Renal cortical epithelial cell (primary cell): ENCODE measurements at places on chromosomes 11 and 22. TPM values are rescaled to one million over a fixed set of nuclear protein-coding genes. Genes with fewer than 3 reads are reported as not detected.

DNA sequence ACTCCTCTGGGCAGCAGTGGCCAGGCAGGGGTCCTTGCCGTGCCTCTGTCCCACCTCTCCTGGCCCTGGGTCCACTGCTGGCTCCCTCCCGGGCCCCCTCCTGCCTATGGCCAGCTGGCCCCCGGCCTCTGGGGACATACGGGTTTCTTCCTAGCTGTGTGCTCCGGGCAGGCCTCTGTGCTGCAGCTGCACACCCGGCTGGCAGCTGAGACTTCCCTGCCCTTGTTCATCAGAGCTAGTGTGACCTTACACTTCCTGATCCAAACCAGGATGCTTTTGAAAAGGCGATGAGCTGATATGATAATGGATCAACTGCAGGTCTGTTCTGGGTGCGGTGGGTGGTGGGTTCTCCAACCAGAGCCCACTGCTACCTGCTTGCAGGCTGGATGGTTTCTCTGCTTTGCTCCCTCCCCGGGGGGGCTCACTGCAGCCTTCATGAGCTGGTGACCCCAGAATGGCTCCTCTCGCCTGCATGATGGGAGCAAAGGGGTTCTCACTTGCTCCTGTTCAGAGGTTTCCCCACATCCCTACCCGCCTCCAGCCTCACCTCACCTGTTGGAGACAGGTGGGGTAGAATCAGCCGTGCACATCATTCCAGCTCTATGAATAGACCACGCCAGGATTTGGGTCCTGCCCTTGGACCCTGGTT, 13.3 kb downstream of the B3GAT1 start:
- DNase-seq, result no peak

Gene KRTAP5-7
- total RNA-seq, result not detected in 2 replicates

DNA sequence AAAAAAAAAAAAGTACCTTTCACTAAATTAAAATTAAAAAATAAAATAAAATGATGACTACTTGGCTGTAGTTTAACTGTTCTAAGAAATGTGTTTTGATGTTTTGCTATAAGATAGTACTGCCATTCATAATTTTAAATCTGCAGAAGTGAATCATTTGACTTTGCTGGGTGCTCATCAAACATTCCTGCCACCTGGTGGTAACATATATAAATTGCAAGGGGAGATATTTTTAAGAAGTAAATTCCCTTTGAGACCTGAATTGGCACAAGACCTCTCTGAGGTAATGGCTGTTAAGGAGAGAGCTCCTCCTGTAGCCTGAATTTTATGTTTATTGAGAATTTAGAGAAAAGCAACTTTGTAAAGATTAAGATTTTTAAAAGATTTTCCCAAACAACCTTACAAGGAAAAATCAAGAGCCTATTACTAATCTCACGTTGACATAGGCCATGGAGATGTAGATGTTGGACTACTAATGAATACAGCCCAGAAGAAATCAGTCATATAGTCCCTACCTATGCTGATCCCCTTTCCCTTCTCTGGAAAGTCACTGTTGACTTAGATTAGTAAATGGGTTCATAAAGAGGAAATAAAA, 11.9 kb upstream of the NARS2 start:
- DNase-seq, result no peak

DNA sequence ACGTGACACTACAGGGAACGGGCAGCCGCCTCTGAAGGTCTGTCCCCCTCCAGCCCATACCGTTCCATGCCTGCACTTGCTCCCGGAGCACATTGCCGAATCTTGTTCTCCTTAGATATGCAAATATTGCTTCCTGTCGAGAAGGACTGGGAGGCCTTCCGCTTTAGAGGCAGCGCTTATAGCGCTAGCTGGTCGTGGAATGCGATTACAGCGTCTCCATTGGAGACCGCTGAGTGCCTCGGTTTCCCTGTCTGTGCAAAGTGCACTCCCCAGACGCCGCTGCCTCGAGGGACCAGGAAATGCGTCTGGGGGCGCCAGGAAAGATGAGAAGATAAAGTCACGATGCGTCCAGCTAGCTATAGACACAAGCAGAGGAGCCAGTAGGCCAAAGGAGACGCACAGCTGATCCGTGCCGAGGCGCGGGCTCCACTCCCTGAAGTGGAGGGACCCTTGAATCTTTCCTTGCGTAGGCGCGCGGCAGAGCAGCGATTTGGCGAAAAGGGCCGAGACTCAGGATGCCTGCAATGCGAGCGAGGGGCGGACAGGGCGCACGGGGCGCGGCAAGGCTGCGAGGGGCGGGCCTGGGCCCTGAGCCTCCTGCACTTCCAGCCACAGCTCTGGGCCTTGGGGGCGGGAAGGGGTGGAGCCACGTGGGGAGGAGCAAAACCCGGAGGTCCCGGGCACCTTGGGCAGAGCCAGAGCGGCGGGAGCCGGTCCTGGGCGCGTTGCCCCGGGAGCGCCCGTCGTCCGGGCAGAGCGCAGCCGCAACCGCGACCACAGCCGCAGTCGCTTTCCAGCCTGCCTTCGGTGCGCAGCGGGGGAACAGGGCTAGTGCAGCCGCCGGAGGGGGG, at the start of gene RASSF10:
TSS of gene RASSF10 (plus strand) at position 692 of the 851 bp plus-strand sequence. CDS start 261 bp downstream, outside the sequence.
- DNase-seq, result peak; percentile 78

DNA sequence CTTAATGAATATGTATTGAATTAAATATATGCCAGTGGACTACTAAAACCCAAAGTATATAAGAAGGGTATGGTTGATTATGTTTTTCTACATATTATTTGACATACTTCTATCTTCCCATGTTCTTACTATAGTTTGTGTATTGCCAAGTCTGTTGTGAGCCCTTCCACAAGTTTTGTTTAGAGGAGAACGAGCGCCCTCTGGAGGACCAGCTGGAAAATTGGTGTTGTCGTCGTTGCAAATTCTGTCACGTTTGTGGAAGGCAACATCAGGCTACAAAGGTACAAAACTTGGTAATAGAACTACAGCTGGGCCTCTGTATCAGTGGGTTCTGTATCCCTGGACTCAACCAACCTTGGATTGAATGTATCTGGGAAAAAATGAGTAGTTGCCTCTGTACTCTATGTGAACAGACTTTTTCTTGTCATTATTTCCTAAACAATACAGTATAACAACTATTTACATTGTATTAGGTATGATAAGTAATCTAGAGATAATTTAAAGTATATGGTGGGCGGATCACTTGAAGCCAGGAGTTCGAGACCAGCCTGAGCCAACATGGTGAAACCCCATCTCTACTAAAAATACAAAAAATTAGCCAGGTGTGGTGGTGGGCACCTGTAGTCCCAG, 38.7 kb upstream of the TTC36 start:
- peak; percentile 77 for DNase-seq
